Lower lobe of right lung (tissue), 2 donors: ENCODE measurements at places on chromosomes 16 and 17.

DNA sequence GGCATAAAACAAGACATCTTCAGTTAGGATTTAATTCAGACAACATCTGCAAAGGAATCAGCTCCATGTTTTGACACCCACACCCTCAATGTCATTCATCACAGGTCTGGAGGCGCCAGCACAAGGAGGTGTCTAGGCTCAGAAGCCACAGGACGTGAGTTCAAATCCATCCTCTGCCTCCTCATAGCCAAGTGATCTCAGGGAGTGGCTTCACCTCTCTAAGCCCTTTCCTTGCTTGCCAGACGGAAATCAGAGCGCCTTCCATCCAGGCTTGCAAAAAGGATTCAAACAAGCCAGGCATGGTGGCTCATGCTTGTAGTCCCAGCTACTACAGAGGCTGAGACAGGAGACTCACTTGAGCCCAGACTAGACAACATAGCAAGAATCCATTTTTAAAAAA, 84.6 kb downstream of the GSG1L start:
- no peaks in the 10 kb centered on the region for H3K36me3 ChIP-seq
- DNase-seq = no peak
- H3K4me3 ChIP-seq = no peak overlapping the region

DNA sequence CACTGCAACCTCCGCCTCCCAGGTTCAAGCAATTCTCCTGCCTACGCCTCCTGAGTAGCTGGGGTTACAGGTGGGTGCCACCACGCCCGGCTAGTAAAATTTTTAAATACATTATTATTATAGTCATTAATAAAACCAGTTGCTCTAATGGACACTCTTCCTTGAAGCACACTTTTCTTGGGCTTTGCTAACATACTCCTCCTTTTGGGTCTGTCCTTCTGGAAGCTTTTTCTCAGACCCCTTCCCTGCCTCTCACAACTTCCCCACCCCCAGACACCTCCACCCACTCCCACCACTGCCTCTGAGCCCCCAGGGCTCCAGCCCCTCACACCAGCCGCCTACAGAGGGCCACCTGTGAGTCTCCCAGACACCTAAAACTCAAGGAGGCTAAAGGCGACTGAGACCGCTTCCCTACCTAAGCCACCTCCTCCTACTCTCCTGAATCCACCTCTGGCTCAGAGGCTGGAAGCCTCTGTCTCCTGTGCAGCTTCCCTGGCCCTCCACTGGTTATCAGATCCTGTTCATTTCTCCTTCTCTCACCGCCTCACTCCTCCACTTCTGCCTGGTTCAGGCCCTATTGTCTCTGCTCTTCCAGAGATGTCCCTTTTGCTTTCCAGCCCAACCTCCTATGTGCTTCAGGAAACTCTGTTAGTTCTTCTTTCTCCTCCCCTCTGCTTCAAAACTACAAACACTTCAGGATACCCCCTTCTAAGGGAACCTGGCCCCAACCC, 2.1 kb upstream of the CUEDC1 start:
- no peaks in the 10 kb centered on the region for H3K27me3 ChIP-seq
- no peak overlapping the region for H3K27ac ChIP-seq
- DNase-seq = no peak
- H3K4me1 ChIP-seq = peaks cover 33% of the 10 kb centered on the region
- no peak overlapping the region for H3K4me3 ChIP-seq

GRCh38 chr17:57959929-57960328, 4.7 kb upstream of the CUEDC1 start:
- H3K36me3 ChIP-seq = no peaks in the 10 kb centered on the region
- H3K4me1 ChIP-seq = peaks cover 12% of the 10 kb centered on the region
- no peak overlapping the region for H3K27ac ChIP-seq
- no peaks in the 10 kb centered on the region for H3K27me3 ChIP-seq

DNA sequence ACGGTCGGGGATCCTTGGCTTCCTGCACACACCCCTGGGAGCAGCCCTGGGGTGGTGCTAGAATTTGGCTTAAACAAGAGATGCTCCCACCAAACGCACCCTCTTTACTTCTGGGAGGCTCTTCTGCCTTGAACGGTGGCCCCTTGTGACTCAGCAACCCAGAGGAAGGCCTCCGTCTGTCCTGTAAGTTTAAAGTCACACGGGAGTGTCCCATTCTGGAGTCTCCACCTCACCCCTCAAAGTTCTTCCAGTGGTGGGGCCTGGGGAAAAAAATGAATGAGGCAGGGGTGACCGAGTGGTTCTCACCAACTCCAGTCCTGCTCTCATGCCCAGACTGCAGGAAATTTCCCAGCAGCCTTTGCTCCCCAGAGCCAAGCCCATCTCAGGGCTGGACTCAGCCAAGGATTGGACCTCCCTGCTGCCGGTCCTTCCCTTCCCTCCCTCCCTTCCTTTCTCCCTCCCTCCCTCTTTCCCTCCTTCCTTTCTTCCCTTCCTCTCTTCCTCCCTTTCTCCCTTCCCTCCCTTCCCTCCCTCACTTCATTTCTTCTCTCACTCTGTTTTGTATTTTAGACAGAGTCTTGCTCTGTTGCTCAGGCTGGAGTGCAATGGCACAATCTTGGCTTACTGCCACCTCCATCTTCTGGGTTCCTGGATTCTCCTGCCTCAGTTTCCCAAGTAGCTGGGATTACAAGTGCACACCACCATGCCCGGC, 11.4 kb downstream of the ITGAD start:
- H3K27me3 ChIP-seq = no peaks in the 10 kb centered on the region
- no peak for DNase-seq
- no peaks in the 10 kb centered on the region for H3K4me1 ChIP-seq
- H3K27ac ChIP-seq = no peak overlapping the region

GRCh38 chr17:48001197-48001596, 30.3 kb downstream of the CDK5RAP3 start:
- peak; percentile 20 for DNase-seq
- H3K4me3 ChIP-seq = no peak overlapping the region
- peaks cover 23% of the 10 kb centered on the region for H3K4me1 ChIP-seq

GRCh38 chr17:38735161-38735997, 5.2 kb downstream of the CISD3 start:
- peak; percentile 74 for DNase-seq
- H3K4me1 ChIP-seq = peaks cover 33% of the 10 kb centered on the region
- no peak overlapping the region for H3K4me3 ChIP-seq

- peak within 1 kb of the TSS; percentile 64 for H3K4me3 ChIP-seq
- DNase-seq = peak; percentile 92
- no peaks in the 10 kb centered on the region for H3K36me3 ChIP-seq
- no peaks in the 10 kb centered on the region for H3K27me3 ChIP-seq
- peak within 1 kb of the TSS; percentile 85 for H3K27ac ChIP-seq
- H3K4me1 ChIP-seq = peaks cover 21% of the 10 kb centered on the region
Measured at GRCh38 chr17:5281814-5282641, at the start of gene RABEP1. Gene RABEP1, plus strand, starts transcription at chr17:5282284. Its CDS starts 203 bp downstream, at chr17:5282487.

- H3K27ac ChIP-seq = peak overlapping the region; percentile 47
- H3K27me3 ChIP-seq = no peaks in the 10 kb centered on the region
- DNase-seq = no peak
- H3K4me1 ChIP-seq = peaks cover 15% of the 10 kb centered on the region
- H3K36me3 ChIP-seq = no peaks in the 10 kb centered on the region
Measured at GRCh38 chr16:50666658-50667496, 14.2 kb downstream of the SNX20 start.

- H3K4me3 ChIP-seq = no peak overlapping the region
- no peaks in the 10 kb centered on the region for H3K4me1 ChIP-seq
- DNase-seq = no peak
- H3K27ac ChIP-seq = no peak overlapping the region
- H3K27me3 ChIP-seq = no peaks in the 10 kb centered on the region
- H3K36me3 ChIP-seq = peaks cover 29% of the 10 kb centered on the region
Measured at GRCh38 chr16:2897110-2897509, 14.1 kb downstream of the FLYWCH2 start.

- no peak for DNase-seq
- H3K4me1 ChIP-seq = peaks cover 33% of the 10 kb centered on the region
- peaks cover 23% of the 10 kb centered on the region for H3K36me3 ChIP-seq
Measured at GRCh38 chr16:2687531-2688308, 5.4 kb downstream of the KCTD5 start.

- H3K27ac ChIP-seq = no peak overlapping the region
- H3K36me3 ChIP-seq = no peaks in the 10 kb centered on the region
- H3K4me1 ChIP-seq = no peaks in the 10 kb centered on the region
- H3K4me3 ChIP-seq = no peak overlapping the region
Measured at GRCh38 chr16:27867122-27868110, 196.1 kb downstream of the GSG1L start.

GRCh38 chr17:17752821-17753321, 71.6 kb downstream of the RAI1 start:
- H3K27me3 ChIP-seq = no peaks in the 10 kb centered on the region
- DNase-seq = no peak

- no peak overlapping the region for H3K27ac ChIP-seq
- H3K27me3 ChIP-seq = no peaks in the 10 kb centered on the region
- no peak for DNase-seq
- peaks cover 100% of the 10 kb centered on the region for H3K36me3 ChIP-seq
- no peak overlapping the region for H3K4me3 ChIP-seq
Measured at GRCh38 chr16:27498916-27499658, 50.6 kb downstream of the GTF3C1 start.

- peak; percentile 85 for DNase-seq
- H3K27ac ChIP-seq = peak overlapping the region; percentile 47
- peaks cover 60% of the 10 kb centered on the region for H3K4me1 ChIP-seq
- no peaks in the 10 kb centered on the region for H3K27me3 ChIP-seq
Measured at GRCh38 chr16:2486645-2487516, 12.0 kb downstream of the TBC1D24 start.

- no peaks in the 10 kb centered on the region for H3K27me3 ChIP-seq
- H3K36me3 ChIP-seq = no peaks in the 10 kb centered on the region
- H3K27ac ChIP-seq = no peak overlapping the region
- no peak for DNase-seq
- H3K4me3 ChIP-seq = no peak overlapping the region
Measured at GRCh38 chr16:71552698-71553503, 24.0 kb downstream of the TAT start.

DNA sequence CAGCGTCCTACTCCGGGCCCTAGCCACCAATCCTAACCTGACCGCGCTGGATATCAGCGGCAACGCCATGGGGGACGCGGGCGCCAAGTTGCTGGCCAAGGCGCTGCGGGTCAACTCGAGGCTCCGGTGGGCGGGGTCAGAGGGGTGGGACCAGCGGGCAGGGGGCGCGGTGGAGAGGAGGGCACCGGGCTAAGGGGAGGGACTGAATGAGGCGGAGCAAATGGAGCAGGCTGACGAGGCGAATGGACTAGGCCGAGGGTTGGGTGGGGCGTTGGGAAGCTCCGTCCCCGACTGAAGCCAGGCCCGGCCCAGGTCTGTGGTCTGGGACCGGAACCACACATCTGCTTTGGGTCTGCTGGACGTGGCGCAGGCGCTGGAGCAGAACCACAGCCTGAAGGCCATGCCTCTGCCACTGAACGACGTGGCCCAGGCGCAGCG, 4.6 kb downstream of the CARMIL2 start:
- H3K36me3 ChIP-seq = no peaks in the 10 kb centered on the region
- no peak overlapping the region for H3K4me3 ChIP-seq
- H3K4me1 ChIP-seq = peaks cover 17% of the 10 kb centered on the region
- DNase-seq = peak; percentile 38

GRCh38 chr17:71444078-71444477, 676.7 kb upstream of the SOX9 start:
- no peaks in the 10 kb centered on the region for H3K4me1 ChIP-seq
- no peak overlapping the region for H3K27ac ChIP-seq
- no peaks in the 10 kb centered on the region for H3K27me3 ChIP-seq

- H3K27me3 ChIP-seq = no peaks in the 10 kb centered on the region
- H3K27ac ChIP-seq = no peak overlapping the region
- no peak for DNase-seq
- no peak overlapping the region for H3K4me3 ChIP-seq
- no peaks in the 10 kb centered on the region for H3K36me3 ChIP-seq
Measured at GRCh38 chr17:32516940-32517701, 30.3 kb downstream of the CDK5R1 start.

GRCh38 chr16:85391769-85392583, 221.1 kb upstream of the GSE1 start:
- no peaks in the 10 kb centered on the region for H3K36me3 ChIP-seq
- no peak overlapping the region for H3K27ac ChIP-seq
- peaks cover 34% of the 10 kb centered on the region for H3K4me1 ChIP-seq
- DNase-seq = peak; percentile 25

GRCh38 chr17:43834106-43834505, 1.2 kb upstream of the MPP3 start:
- H3K27ac ChIP-seq = no peak overlapping the region
- H3K4me1 ChIP-seq = peaks cover 33% of the 10 kb centered on the region
- H3K27me3 ChIP-seq = peaks cover 2% of the 10 kb centered on the region
- H3K36me3 ChIP-seq = peaks cover 10% of the 10 kb centered on the region

DNA sequence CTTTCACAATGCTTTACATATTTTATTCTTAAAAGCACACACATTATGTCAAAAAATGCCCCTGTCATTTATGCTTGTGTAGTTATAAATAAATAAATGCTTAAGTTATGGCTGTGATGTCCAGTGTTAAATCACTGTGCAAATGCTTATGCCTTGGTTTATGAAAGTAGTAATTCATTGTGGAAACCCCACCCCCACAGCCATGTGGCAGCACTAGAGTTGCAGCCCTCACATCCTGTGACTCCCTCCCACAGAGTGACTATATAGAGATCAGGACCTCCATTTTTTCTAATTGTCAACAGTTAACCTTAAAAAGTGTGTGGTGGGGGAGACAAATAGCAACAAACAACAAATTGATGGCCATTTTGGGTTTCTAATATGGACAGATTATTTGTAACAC, 2.4 kb downstream of the SKAP1 start:
- H3K4me1 ChIP-seq = no peaks in the 10 kb centered on the region
- DNase-seq = no peak
- H3K27ac ChIP-seq = no peak overlapping the region
- H3K36me3 ChIP-seq = no peaks in the 10 kb centered on the region

- H3K27me3 ChIP-seq = peaks cover 11% of the 10 kb centered on the region
- H3K36me3 ChIP-seq = peaks cover 22% of the 10 kb centered on the region
- H3K27ac ChIP-seq = peak overlapping the region; percentile 71
- peaks cover 60% of the 10 kb centered on the region for H3K4me1 ChIP-seq
- DNase-seq = no peak
- H3K4me3 ChIP-seq = no peak overlapping the region
Measured at GRCh38 chr17:64002658-64003525, 4.7 kb downstream of the PRR29 start.

DNA sequence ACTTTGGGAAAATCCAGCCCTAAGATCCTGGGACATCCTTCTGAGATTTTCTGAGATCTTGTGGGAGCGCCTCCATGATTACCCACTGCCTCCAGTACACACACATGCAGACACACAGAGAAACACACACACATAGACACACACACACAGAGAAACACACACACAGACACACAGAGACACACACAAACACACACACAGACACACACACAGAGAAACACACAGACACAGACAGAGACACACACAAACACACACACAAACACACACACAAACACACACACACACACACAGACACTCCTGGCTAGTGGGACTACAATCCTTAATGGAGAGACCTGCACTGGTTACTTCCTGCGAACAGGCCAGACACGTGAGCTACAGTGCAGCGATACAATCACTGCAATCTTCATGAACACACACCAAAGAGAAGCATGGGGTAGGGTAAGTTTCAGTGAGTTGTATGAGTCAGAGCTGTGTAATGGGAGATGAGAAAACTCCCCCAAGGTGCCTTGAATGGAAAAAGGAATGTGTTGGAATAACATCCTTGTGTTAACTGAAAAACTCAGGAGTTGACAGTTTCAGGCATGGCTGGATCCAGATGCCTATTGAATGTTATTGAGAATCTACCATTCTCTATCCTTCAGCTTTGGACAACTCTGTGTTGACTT, 79.5 kb downstream of the SLC6A2 start:
- H3K4me1 ChIP-seq = no peaks in the 10 kb centered on the region
- no peak overlapping the region for H3K4me3 ChIP-seq
- no peak for DNase-seq
- no peaks in the 10 kb centered on the region for H3K27me3 ChIP-seq
- no peak overlapping the region for H3K27ac ChIP-seq
